Pons (tissue), 1 donor: ENCODE measurements at places on chromosomes 1 and 21.

DNA sequence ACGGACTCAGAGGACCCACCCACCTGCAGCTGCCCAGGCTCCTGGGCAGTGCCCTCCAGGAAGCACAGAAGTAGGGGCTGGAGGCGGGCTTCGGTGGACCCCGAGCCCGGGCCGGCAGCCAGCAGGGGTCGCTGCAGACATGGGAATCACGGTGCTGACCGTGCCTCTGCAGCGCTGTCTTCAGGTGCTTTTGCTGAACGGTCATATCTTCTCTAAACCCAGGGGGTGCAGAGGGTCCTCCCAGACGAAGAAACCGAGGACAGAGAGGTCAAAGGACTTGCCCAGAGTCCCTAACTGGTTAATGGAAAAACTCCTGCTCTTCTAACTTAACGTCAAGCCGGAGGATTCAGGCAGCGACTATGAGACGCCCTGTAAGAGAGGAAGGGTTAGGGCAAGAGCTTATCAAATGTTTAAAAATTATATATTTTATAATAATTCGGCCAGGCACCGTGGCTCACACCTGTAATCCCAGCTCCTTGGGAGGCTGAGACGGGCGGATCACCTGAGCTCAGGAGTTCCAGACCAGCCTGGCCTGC is 21.5 kb upstream of the LEFTY2 start:
- DNase-seq, result no peak

GRCh38 chr1:203367057-203367456 is 16.1 kb upstream of the FMOD start:
- DNase-seq, result peak; percentile 82

DNA sequence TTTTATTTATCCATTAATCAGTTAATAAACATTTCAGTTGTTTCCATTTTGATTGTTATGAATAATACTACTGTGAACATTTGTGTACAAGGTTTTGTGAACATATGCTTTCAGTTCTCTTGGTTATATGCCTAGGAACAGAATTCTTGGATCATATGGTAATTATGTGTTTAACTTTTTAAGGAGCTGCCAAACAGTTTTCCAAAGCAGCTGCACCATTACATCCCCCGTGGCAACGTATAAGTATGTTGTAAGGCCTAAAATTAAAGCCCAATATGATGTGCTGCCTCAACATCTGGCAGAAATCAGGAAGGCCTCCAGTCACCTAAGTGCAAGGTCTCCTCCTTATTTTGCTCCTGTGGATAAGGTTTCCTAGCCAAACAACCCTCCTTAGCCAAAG is 235.6 kb upstream of the CACYBP start:
- no peak for DNase-seq

- DNase-seq, result no peak
These were observed 130.3 kb upstream of the TMEM51 start for GRCh38 chr1:15023205-15023604.

GRCh38 chr1:8370046-8370881 is 52.4 kb downstream of the SLC45A1 start:
- DNase-seq, result no peak

DNA sequence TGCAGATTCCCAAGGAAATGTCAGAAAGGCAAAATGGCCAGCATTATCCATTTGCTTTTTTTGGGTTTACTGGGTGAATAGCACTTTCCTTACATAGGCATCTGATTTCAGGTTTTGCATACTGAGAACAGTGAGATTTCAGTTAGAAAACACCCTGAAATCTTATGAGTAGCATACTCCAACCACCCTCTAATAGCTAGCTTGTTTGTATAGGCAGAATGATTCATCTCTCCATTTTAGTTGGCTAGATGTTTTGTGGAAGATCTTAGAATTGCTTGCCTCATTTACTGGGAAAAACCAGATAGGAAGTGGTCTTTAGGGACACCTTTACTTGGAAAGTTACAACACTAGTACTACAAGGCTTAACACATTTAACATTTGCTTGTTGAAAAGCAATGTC is 10.4 kb downstream of the KYAT3 start:
- DNase-seq, result no peak

DNA sequence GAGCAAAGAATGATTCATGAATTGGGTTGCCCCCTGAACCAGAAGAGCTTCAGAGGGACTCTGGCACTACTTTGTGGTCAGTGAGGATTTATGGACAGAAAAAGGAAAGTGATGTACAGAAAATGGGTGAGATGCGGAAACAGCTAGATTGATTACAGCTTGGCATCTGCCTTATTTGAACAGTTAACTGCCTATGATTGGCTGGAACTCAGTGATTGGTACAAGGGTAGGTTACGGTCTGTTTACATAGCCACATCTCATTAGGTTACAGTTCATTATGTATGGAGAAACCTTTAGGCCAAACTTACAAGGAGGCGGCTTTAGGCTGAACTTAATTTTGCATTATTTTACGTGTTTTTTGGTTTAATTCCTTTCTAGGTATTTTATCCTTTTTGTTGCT is 29.0 kb upstream of the RHOU start:
- DNase-seq, result no peak

DNA sequence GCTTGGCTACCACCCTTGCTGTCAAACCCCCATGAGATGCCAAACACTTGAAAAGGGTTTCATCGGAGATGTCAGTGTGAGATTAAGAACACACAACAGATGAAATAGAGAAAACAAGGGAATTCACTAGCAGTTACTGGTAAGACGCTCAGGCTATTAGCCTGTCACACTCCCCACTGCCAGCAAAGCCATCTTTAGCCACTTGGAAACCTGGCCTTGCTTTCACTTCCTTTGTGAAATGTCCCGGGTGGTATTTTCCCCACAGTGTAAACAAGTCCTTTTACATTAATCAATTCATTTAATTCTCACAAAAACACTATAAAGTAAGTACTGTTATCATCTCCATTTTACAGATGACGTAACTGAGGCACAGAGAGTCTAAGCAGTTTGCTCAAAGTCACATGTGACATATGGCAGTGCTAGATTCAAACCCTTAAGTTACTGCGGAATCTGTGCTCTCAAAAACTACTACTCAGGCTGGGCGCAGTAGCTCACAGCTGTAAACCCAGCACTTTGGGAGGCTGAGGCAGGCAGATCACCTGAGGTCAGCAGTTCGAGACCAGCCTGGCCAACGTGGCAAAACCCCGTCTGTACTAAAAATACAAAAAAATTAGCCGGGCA is 32.7 kb upstream of the KHDRBS1 start:
- no peak for DNase-seq

DNA sequence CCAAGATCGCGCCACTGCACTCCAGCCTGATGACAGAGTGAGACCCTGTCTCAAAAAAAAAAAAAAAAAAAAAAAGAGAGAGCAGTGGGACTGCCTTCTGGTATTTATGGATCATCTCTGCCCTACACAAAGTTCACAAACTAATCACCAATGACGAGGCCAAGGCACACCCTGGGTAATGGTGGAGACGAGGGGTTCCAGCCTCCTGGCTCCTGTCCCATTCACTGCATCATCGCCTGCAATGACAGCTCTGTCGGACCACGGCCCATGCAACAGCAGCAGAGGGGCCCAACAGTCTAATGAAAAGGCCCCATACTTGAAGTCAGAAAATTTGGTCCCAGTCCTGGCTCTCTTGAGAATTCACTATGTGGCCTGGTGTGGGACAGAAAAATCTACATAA is 2.9 kb upstream of the BTG2 start:
- no peak for DNase-seq

- no peak for DNase-seq
These were observed 102.6 kb downstream of the NTNG1 start for GRCh38 chr1:107243461-107243860.

DNA sequence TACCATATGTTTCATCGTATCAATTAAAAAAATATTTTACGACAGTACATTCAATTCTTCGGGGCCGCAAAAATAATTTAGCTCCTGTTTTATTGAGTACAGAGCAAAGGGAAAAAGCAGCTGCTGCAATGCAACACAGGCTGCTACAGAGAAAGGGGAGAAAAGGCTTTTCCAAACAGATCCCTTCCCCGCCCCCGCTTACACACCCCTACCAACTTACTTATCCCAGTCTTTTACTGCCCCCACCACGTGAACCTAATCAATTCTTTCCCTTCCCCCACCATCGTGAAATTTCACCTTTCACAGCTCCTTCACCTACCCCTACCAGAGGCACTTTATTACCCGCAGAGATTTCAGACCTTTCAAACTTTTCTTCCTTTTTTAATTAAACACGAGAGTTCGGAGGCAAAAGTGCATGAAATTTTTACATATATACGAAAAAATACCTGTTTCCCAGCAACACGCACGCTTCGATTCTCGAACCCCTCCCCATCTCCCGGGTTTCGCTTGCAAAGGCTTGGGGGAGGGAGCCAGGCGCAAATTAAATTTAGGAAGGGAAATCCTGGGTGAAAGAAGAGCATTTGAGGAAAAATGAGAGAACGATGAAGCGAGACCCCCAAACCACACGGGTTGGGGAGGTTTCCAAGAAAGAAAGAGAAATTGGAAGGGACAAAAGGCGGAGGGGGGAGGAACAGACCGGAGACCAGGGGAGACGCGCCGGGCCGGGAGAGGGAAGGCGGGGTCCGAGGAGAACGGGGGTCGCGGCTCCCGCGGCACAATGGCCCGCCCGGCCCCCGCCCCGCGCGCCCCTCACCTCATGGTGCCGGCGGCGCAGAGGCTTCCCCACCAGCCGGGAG is 823 bp downstream of the ENAH start:
- peak; percentile 42 for DNase-seq

GRCh38 chr1:57719274-57719673 is 295.4 kb upstream of the DAB1 start:
- no peak for DNase-seq

- peak; percentile 17 for DNase-seq
These were observed 2.4 kb downstream of the MCL1 start for GRCh38 chr1:150576794-150577556.

DNA sequence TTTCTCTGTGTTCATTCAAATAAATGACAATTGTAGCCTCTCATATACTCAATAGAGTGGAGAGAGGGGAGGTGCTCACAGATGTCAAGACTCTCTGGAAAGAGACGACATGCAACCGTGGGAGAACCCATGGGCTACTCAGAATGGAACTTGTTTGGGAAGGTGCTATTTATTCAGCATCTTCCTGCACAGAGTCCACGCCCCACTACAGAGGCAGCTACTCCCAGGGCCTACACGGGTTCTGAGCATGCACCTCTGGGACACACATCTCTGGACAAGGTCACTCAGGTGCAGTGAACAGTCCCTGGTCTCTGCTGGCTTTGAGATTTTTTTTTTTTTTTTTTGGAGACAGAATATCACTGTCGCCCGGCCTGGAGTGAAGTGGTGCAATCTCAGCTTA is 64.1 kb downstream of the NID1 start:
- no peak for DNase-seq
